Right cardiac atrium (tissue), 5 donors: ENCODE measurements at places on chromosomes 2 and 18. TPM values are rescaled to one million over a fixed set of nuclear protein-coding genes. Genes with fewer than 3 reads are reported as not detected.

The NPHP1 gene
- 4.9 TPM for total RNA-seq

The FLACC1 gene
- 8.7 TPM for total RNA-seq

The POTEJ gene
- total RNA-seq = 1.8 TPM

The DTNA gene
- 163 TPM for total RNA-seq

The HOXD8 gene
- total RNA-seq = 0.11 TPM

The CCDC142 gene
- total RNA-seq = 10.3 TPM

The DSG1 gene
- 1.4 TPM for total RNA-seq

The CREG2 gene
- total RNA-seq = 0.38 TPM

DNA sequence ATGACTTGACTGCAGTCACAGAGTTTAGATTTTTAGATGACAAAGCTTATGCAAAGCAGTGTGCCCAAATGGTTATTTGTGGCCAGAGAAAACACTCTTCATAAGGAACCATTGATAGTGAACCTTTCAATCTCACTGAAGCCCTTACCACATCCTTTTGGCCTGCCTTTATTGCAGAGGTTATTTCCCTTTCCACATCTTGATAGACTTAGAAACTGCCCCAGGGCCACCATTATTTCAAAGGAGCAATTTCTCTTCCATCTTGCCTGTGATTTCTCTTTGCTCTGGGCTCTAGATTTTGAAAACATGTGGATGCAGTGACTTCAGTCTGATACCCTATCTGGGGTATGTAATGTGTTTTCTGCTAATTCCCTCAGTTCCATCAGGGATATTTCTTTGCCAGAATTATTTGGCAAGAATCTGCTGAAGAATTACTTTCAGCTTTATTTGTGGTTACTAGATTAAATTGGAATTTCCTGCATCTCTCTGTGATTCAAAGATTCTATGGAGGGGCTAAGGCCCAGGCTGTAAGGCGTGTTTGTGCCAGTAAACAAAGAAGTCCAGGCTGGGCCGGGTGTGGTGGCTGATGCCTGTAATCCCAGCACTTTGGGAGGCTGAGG, 51.0 kb downstream of the MOGAT1 start:
- peak; percentile 27 for DNase-seq

GRCh38 chr2:36511858-36512603, 85.9 kb downstream of the FEZ2 start:
- no peak for DNase-seq

DNA sequence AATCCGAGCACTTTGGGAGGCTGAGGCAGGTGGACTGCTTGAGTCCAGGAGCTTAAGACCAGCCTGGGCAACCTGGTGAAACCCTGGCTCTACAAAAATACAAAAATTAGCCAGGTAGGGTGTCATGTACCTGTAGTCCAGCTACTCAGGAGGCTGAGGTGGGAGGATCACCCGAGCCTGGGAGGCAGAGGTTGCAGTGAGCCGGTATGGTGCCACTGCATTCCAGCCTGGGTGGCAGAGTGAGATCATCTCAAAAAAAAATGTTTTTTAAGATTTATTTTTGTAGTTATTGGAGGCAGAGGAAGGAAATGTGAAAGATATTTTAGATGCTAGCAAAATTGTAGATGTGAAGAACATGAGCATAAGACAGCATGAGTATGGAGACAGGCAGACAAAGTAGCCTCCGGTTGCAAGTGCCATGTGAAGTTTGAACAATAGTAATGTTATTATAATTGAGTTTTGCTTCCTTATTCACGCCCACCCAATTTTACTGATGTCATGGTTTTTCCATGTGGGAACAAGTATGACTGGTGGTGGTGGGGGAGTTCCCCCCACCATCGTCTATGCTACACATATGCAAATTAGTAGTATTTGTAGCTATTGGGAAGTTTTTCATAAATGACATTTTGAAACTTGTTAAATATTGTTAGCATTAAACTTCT, 18.0 kb downstream of the REL start:
- no peak for DNase-seq

DNA sequence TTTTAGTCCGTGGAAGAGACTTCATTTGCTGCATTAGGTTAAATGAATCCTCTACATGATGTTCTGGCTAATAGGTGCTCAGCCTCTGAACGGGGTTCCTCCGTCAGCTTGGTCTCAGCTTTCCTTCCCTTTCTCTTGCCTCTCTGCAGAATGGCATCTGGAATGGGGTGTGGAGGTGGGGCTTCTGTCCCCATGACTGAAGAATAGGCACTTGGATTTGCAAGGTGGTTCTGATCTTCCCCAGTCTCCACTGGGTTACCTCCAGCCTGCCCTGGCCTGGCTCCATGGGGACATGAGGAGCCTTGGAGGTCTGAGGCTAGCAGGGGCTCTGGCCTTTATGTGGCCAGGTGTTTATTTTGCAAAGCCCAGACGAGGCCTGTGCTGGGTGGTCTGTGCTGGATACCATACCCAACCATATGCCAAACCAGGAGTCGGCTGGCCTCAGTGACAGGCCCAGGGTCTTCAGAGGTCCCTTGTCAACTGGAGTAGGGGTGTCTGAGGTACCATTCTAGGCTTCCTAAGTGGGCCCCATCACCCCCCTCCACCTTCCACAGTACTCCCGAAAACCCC, 28.2 kb upstream of the LAPTM4A start:
- no peak for DNase-seq

DNA sequence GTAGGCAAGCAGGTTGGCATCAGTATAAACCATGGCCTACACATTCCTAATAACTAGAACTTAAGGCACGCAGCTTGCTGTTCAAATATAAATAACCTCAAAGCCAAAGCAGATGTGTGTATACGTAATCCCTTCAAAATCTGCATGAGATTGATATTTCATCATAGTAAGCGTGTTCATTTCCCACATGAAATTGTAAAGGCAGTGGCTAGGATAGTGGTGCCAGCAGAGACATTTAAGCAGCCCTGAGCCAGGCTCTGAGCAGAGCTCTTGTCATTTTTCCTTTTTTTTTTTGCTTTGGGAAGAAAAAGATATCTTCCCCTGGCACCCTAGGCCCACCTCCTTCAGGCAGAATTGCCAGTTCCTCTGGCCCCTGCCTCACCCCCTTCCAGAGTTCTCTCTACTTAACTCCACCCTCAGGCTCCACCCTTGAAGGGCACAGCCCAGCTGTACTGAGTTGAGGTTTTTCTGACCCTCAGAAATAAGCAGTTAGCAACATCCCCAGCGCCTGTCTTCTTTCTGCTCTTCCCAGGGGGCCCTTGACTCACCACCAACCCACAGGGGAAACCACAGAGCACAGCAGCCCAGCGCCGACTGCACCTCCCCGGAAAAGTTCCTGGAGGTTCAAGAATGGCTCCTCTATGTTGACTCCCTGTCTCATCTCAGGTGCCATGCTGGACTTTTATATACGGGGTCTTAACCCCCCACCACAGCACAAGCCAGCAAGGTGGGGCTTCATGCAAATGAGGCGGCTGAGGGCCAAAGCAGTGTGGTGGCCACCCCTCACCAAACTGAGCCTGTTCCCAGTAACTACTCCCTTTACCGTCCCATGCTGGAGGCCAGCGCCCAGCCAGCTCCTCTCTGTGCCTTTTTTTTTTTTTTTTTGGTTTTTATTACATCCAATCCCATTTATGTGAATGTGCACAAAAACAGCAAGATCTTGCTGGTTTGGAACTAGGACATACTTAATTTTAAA, 84.7 kb downstream of the EHD3 start:
- peak; percentile 55 for DNase-seq

DNA sequence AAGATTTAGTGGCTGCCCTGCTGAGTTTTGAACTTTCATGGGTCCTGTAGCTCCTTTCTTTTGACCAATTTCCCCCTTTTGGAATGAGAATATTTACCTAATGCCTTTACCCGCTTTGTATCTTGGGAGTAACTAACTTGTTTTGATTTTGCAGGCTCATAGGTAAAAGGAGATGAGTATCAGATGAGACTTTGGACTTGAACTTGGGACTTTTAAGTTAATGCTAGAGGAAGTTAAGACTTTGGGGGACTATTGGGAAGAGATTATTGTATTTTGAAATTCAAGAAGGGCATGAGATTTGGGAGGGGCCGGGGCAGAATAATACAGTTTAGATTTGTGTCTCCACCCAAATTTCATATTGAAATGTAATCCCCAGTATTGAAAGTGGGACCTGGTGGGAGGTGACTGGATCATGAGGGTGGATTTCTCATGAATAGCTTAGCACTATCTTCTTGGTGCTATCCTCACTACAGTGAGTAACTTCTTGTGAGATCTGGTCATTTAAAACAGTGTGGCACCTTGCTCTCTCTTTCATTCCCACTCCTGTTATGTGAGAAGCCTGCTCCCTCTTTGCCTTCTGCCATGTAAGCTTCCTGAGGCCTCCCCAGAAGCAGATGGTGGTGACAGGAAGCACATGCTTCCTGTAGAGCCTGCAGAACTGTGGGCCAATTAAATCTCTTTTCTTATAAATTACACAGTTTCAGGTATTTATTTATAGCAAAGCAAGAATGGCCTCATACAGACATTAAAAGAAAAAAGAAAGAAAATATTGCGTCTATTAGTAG, 6.1 kb downstream of the ADI1 start:
- DNase-seq = no peak

- DNase-seq = no peak
These were observed 67.2 kb upstream of the RAB6C start for GRCh38 chr2:129912066-129912820.

- DNase-seq = no peak
These were observed 21.9 kb downstream of the CASP10 start for GRCh38 chr2:201204655-201205514.

- DNase-seq = no peak
These were observed 83.1 kb upstream of the CCDC141 start for GRCh38 chr2:179133016-179133415.

DNA sequence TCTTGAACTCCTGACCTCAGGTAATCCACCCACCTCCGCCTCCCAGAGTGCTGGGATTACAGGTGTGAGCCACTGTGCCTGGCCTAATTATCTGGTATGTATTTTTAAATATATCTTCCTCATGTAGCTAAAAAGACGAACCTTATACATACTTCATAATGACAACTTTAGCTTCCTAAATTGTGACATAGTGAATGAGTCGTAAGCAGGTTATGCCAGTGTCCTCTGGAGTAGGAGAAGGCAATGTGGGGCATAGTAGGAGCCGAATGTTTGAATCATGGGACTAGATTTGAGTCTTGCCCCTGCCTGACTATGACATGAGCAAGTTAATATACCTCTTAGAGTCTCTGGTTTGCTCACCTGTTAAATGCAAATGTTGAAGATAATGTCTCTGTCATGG, 95.8 kb upstream of the FOSL2 start:
- DNase-seq = no peak

DNA sequence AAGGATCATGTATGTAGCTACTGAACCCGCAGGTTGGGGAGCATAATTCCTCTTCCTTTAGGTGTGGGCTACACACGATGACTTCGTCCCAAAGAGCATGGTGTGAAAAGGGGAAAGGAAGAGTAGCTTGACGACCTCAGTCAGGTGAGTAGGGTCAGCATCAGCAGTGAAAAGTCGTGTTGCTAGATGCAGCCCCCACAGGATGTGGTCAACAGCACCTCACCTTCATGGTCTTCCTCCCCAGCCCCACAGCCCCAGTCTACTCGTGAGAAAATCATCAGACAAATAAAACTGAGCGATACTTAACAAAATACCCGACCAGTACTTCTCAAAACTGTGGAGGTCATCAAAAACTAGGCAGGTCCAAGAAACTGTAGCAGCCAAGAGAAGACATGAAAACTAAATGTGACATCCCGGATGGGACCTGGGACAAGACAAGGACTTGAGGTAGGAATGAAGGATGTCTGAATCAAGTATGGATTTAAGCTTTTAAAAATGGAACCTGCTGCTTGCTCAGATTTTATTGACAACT, 77.5 kb upstream of the NFATC1 start:
- no peak for DNase-seq

GRCh38 chr2:157052685-157053224, 204.8 kb upstream of the GALNT5 start:
- DNase-seq = no peak

GRCh38 chr2:214587442-214587841, 176.6 kb downstream of the VWC2L start:
- DNase-seq = no peak

- DNase-seq = no peak
These were observed 50.6 kb downstream of the SLC9A4 start for GRCh38 chr2:102523651-102524050.

GRCh38 chr2:65539633-65540032, 107.2 kb upstream of the SPRED2 start:
- DNase-seq = no peak

GRCh38 chr18:6327485-6327884, 87.2 kb downstream of the L3MBTL4 start:
- no peak for DNase-seq

DNA sequence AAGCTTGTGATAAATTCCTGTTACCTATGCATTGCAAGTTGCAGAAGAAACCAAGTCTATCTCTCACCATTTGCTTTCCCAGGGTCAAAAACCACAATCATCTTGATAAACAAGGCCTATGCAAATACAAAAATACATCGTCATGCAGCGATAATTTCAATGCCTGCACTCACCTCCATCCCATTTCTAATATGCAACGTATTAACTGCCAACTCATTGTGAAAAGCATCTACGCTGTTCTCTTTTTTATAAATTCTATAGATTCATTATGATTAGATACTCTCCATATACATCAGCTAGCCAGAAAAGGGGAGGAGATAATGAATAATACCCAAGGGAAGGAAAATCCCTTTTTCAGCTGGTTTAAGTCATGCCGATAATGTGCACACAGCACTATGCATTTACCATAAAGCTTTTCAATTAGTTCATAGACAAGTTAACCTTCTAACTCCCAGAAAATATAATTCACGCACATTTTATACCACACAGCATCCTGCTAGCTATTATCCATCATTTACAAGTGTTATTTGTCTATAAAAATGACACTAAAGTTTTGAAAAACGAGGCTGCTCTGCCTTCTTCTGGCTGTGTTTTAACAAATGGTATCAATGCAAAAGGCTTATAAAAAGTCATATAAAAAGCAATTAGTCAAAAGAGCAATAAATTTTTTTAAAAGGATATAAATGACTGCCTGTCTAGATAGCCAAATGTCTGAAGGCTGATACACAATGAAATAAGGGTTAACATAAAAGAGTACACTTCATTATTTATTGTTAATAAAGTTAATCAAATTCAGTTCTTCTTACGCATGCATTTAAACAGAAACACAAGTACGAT, 77.6 kb downstream of the AFF3 start:
- DNase-seq = no peak

- DNase-seq = no peak
These were observed 85.5 kb downstream of the ORC4 start for GRCh38 chr2:147934881-147935620.
